Stimulated activated CD8-positive, alpha-beta memory T cell treated with anti-CD3 and anti-CD28 coated beads, Interleukin-4, amount 100 ng/mL, for 1 hour (primary cell): ENCODE measurements at places on chromosomes 1 and 21.

GRCh38 chr1:117817629-117818028, 111.8 kb downstream of the GDAP2 start:
- no peak for DNase-seq

DNA sequence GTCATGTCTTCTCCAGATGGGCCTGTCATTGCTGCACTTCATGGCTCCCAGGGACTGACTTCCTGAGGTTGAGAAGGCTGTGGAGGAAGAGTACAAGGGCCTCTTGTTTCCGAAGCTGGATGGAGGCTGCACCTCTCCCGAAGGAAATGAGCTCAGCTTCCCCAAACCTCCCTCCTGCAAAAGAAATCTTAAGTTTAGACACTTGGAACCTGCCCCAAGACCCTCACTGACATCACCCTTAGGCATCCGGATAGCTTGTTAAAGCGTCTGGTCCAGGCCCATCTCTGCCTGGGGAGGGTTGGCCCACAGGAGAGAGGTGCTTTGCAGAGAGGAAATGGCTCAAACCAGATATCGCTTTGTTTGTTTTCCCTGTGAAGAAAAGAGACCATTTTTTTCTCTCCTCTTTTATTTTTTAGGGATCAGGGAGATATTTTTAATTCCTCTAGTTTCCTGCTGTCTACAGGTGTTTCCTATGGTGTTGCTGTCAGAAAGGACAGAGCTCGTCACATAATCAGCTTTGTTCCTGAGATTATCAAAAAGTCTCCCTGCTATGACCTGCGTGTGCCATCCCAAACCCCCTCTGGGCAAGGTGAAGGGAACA, 25.0 kb downstream of the RCSD1 start:
- DNase-seq, result no peak

- DNase-seq, result no peak
Observed at GRCh38 chr1:9326596-9326995, 33.9 kb downstream of the SPSB1 start.

- no peak for DNase-seq
Observed at GRCh38 chr1:7769673-7770412, 1.3 kb upstream of the VAMP3 start.

GRCh38 chr1:58659516-58659915, 40.3 kb downstream of the MYSM1 start:
- DNase-seq, result no peak

- DNase-seq, result no peak
Observed at GRCh38 chr1:2906620-2907019, 105.1 kb upstream of the TTC34 start.
